Activated CD4-positive, alpha-beta T cell treated with anti-CD3 and anti-CD28 coated beads for 1 hour (primary cell): ENCODE measurements at places on chromosomes 2 and 18.

DNA sequence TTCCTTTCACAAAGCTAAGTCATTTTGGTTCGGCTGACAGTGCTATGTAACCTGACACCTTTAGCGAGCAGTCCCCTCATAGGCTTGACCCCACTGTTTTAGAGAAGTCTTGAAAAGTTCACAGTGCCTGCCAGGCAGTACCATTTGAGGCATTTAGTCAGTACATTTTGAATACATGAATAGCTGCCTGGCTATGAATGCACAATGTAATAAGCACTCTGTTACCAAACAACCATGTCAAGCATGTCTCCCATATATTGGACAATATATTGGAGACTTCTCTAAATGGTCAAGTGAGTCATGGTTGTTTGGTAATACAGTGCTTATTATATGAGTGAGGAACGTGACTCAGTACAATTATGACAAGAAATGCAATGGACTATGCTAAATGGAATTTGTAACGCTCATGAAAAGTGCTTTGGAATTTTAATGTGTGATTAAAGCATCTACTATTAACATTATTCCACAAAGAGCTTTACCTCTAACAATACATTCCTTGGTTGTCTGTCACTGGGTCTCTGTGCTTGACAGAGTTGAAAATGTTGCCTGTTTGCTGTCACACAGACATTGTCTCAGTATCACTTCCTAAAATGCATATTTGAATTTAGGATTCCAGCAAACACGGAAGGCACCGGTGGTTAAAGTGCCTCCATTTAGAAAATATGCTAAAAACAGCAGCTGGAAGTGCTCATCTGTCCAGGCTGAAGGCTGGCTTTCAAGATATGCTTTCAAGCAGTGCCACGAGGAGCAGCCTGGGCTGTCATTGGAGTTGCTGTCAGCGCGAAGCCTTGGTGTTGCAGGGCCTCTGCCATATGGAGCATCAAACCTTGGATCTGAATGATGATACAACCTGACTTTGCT is 458.6 kb downstream of the FBXO15 start:
- DNase-seq = no peak

DNA sequence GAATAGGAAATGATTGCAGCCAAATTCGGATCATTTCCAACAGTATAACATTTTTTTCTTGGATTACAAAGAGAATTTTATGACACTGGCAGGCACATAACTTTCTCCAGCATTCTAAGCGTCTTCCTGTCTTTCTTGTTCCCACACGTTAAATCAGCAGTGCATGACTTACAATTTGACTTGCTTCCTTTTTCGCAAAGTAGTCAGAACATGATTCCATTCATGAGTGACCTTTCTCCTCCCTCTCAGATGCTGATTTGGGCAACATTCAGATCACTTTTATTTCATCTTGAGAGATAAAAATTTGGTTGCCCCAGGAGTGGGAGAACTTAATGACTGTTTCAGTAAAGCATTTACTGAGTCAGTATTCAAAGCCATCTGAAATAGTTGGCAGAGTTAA is 858.7 kb upstream of the ACVR2A start:
- DNase-seq = no peak

DNA sequence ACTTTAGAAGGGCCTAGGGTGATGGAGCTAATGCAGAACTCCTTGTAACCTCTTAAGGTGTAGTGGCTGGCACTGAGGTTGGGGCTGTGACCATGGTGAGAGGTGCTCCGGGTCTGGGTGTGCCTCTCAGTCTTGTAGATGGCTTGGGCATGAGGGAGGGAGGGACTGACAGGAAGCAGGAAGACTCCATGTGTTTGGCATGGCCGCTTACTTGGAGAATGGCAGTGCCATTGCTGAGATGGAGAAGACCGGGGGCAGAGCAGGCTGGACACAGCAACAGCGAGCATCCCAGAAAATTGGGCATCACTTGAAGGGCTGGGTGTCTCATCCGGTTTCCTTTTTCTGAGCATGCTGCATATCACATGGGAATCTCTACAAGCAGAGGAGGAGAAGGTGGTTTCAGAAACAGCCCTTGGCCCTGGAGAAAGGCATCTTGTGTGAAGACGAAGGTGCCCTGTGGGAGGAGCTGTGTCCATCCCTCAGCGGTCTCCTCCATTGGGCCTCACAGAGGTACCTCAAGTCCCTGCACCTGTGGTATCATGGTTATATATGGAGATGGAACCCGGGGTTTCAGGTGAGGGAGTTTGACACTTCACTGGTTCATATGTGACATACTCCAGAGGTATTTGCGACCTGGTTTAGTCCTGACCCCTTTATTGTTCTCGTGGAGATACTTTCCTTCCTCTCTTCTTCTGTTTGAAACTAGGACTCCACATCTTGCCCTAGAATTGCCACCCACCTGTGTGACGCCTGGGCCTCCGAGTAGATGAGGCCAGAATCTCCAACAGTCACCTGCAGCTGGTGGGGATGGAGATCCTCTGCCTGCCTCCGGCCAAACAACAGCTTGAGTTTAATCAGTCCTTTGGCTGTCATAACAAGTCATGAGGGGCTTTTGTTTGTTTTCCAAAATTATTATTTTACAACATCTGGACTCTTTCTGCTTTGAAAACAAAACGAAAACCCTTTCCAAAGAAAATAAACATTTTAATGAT is 45.6 kb downstream of the INPP4A start:
- DNase-seq = no peak

- DNase-seq = no peak
These were observed 25.3 kb downstream of the MMADHC start for GRCh38 chr2:149562324-149562723.

DNA sequence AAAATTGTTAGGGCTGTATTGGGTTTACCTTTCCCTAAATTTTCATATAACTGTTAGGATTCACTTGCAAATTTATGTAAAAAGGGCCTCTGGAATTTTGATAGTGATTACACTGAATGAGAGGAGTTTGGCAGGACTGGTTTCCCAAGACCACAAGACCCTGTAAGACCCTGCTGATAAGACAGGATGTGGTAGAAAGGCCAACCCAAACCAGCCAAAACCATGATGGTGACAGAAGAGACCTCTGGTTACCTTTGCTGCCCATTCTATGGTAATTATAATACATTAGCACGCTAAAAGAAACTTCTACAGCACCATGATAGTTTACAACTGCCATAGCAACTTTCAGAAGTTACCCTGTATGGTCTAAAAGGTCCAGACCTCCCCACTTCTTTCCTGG is 8.3 kb upstream of the CASP10 start:
- no peak for DNase-seq

- no peak for DNase-seq
These were observed 35.8 kb upstream of the PTPN4 start for GRCh38 chr2:119723784-119724467.

DNA sequence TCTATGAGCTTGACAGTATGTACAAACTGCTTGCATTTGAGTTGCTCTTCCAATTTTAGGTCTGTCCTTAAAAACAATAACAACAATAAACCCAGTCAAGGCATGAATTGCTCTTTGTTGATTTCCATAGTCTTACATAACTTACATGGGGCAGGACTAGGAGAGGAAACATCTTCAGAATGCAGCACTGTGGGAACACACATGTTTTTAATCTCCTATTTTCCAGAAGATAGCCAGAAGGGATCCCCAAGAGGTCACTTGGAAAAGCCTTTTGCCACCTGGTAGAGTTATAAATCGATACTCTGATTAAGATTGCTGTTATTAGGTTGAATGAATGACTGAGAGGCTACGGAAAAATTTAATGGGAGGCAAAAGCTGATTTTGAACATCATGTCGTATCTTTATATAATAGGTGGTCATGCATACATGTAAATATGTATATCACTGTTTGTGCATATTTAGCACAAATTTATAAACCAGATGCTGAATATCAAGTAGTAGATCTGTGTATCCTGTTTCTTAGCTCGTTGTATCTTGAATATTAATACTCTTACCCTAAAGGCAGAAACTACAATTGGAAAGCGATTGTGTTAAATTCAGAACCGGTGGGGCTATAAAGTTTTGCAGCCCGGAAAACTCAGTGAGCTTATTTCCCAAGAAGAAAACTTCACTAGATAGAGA is 479.4 kb upstream of the TCF4 start:
- no peak for DNase-seq

- DNase-seq = no peak
These were observed 175.4 kb upstream of the SIX2 start for GRCh38 chr2:45184606-45185005.
